RCC 7860 (cell line): ENCODE measurements at places on chromosomes 6 and 20.

- peak; percentile 60 for DNase-seq
Measured at GRCh38 chr6:15763837-15764236, 101.0 kb upstream of the DTNBP1 start.

DNA sequence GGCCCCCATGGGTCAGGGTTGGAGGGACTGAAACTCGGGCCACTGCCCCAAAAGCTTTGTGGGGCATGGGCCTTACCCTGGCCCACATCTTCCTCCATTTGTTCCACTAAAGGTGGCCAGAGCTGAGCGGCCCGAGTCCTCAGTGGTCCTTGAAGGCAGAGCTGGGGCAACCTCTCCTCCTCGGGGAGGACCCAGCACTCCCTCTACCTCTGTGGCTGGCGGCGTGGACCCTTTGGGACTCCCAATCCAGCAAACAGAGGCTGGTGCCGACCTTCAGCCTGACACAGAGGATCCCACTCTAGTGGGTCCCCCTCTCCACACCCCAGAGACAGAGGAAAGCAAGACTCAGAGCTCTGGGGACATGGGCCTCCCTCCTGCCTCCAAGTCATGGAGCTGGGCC is 9.3 kb downstream of the LPIN3 start:
- DNase-seq = no peak

DNA sequence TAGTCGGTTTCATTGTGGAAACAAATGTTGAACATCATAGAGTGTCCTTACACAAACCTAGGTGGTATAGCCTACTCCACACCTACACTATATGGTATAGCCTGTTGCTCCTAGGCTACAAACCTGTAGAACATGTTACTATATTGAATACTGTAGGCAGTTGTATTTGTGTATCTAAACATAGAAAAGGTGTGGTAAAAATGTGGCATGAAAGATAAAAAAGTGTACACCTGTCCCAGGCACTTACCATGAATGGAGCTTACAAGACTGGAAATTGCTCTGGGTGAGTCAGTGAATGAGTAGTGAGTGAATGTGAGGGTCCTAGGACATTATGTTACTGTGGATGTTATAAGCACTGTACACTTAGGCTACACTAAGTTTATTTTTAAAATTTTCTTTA is 103.0 kb downstream of the ZFAND3 start:
- DNase-seq = no peak

DNA sequence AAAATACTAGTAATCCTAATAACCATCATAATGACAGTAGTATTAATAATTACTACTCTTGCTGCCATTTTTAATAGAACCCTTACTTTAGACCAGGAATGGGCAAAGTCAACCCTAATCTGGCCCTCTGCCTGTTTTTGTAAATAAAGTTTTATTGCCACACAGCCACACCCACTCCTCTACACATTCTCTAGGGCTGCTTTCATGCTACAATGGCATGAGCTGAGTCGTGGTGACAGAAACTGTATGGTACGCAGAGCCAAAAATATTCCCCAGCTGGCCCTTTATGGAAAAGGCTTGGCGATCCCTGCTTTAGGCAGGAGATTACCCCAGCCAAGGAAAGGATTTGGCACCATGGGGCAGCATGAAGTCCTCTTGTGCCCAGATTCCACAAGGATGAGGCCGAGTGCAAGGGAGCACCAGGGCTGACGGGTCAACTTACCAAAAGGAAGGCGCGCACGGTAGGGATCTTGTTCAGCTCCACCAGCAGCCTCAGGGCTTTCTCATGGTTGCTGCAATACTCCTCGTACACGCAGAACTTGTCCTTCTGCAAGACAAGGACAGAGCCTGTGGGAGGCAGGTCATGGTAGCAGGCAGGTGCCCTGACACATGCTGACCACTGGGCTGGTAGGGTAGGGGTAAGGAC is 93.6 kb downstream of the PREX1 start:
- no peak for DNase-seq

DNA sequence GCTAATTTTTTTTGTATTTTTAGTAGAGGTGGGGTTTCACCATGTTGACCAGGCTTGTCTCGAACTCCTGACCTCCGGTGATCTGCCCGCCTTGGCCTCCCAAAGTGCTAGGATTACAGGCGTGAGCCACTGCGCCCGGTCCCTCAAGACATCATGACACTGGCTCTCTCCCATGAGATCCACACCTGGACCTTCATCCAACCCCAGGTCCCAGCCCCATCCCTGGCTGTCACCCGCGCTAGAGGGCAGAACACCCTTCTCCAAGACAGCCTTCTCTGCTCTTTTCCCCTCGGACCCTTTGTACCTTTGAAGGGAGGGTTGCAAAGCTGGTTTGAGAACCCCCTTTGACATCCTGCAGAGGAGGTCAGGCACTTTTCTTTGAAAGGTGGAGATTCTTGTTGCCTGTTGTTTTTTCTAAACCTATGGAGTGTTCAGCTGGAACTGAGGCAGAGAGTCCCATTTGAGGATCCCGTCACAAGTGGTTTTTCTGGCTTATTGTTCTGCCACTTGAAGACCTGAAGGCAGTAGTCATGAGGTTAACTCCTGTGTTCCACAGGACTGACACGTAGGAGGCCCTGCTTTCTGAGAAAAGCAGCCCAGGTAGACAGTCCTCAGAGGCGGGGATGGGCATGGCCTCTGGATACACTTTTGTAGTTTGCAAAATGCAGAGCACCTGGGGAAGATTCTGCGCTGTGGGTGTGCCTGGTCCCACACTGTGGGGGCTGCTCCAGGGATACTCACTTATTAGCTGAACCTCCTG is 171.1 kb upstream of the SNX9 start:
- no peak for DNase-seq

- no peak for DNase-seq
Measured at GRCh38 chr6:132198040-132198439, 203.2 kb downstream of the MOXD1 start.

GRCh38 chr6:46296586-46296985 is 125.8 kb upstream of the ENPP5 start:
- DNase-seq = no peak

DNA sequence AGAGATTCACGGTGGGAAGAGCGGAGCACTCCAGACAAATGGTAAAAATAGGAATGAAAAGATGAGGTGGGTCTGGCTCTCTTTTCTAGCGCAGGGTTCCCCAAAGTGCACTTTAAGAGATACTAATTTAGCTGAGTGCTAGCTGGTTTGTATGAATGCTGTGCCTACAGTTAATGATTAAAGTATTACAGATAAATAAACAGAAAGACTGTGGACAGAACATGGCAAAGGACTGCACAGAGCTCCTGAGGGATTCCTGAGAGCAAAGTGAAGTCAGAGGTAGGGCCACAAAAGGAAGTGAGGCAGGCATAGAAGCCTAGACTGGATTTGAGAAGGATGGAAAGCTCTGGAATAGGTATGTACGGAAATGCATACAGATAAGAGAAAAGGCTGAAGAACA is 114.5 kb downstream of the INSM1 start:
- DNase-seq = no peak

GRCh38 chr6:157358287-157358686 is 22.7 kb upstream of the ZDHHC14 start:
- DNase-seq = no peak

GRCh38 chr6:7050004-7050403 is 57.8 kb upstream of the RREB1 start:
- DNase-seq = no peak

- DNase-seq = no peak
Measured at GRCh38 chr6:164185471-164185871, 771.0 kb downstream of the QKI start.

DNA sequence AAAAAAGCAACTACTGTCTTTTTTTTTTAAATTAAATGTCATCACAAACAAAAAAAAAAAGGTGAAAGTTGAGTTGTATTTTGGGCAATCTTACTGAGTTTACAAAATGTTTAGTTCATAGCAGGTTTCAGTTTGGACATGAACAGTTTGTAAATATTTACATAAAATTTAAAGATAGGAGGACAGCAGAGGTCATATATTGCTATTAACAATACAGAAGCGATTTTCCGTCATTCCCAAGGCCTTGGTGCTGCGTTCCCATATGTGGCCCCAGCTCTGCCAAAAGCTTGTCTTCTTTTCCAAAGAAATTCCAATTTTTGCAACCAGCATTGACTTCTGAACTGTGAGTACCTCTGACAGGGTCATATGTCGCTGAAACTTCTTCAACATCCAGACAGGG is 5.1 kb downstream of the BACH2 start:
- DNase-seq = no peak

GRCh38 chr6:12749531-12750379 is 33.2 kb downstream of the PHACTR1 start:
- no peak for DNase-seq

GRCh38 chr20:1892119-1892385 is 3.2 kb upstream of the SIRPA start:
- DNase-seq = no peak

GRCh38 chr6:73644030-73644429 is 9.8 kb downstream of the SLC17A5 start:
- DNase-seq = no peak

DNA sequence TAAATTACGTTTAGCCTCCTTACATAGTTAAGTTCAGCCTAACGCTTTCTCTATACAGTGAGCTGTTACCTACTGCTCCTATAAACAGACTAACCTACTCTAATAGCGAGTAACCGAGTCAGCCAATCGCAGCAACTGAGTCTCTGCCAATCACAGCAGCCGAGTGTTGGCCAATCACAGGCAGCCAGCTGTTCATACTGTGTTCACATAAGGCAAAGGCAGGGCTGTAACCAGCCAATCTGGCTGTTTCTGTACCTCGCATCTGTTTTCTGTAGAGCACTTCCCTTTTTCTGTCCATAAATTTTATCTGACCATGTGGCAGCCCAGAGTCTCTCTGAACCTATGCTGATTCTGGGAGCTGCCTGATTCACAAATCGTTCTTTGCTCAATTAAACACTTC is 263.9 kb upstream of the JARID2 start:
- no peak for DNase-seq

GRCh38 chr20:5090191-5090590 is 29.6 kb downstream of the PCNA start:
- DNase-seq = no peak

DNA sequence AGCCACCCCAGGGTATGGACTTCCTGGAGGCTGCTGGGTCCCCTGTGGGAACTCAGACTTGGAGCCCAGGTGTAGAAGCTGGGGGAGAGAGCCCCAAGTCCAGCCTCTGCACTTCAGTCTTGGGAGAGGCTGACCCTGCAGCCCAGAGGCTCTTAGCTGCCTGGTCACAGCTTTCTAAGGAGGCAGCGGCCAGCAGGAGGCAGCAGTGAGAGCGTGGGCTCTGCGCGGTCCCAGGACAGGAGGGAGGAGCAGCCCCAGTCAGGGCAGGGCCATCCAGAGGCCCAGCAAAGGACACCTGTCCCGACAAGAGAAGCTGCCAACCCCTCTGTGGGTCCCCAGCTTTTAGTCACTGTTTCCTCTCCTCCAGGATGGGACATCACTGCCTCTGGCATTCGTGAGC is 9.4 kb downstream of the TREML2 start:
- no peak for DNase-seq

GRCh38 chr6:190596-191395 is 101.5 kb upstream of the DUSP22 start:
- DNase-seq = no peak

- DNase-seq = no peak
Measured at GRCh38 chr20:57499676-57500075, 25.3 kb downstream of the CTCFL start.

DNA sequence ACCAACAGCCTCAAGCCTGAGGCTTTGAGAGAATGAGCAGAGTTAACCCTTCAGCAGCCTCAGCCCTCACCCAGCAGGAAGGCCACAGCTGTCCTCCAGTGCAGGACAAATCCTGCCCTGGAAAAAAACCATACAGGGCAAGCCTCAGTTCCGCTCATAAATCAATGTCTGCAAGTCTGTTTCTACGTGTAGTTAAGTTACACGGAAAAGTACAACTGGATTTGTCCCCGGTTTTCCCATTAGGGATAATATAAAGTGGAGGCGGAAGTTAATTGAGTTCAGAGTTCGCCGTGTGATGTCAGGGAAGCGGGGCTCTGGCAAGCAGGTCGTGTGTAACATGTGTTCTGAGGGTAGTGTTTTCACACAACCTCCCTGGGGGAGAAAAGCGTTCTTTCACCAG is 44.2 kb upstream of the EYA2 start:
- no peak for DNase-seq

DNA sequence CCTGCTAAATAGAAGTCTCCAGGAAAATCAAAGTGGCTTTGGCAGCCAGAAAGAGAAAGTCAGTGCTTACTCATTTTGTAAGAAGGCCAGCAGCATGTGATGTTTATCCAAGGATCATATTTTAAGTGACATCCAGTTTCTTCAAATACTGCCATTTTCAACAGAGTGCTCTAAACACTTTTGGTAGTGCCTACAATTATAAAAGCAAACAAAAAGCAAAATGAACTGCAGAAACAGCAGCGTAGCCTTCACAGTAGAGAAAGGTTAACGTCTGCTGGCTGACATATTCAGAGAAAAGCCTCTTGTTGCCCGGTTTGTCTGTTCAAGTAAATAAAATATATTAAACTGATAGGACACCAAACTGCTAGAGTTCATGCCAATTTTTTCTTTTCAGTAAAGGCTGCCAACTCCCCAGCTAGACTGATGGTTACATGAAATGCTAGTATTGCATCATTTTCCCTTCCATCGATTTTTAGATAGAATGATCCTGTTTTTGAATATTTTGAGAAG is 705.7 kb upstream of the SLC35B3 start:
- no peak for DNase-seq

- DNase-seq = no peak
Measured at GRCh38 chr6:159729598-159730331, 2.5 kb downstream of the WTAP start.

- DNase-seq = no peak
Measured at GRCh38 chr20:15890407-15890982, 682.8 kb downstream of the KIF16B start.

DNA sequence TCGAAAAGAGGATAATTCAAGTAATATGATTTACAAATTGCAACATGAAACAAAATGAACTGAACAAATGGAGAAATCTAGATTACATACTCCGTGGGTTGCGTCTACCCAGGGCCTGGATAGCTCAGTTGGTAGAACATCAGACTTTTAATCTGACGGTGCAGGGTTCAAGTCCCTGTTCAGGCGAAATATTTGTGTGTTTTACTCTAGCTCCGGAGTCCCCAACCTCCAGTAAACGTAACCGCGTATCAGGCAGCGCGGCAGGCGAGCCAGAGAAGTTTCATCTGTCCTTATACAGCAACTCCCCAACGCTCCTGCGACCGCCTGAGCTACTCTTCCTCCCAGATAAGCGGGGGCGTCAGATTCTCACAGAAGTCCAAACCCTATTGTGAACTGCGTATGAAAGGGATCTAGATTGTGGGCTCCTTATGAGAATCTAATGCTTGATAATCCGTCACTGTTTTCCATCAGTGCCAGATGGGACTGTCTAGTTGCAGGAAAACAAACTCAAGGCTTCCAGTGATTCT is 176.1 kb downstream of the TRIM27 start:
- DNase-seq = peak; percentile 95

- peak; percentile 5 for DNase-seq
Measured at GRCh38 chr6:95431637-95432228, 145.6 kb upstream of the MANEA start.
